Spinal cord (tissue), 10 donors: ENCODE measurements at places on chromosomes 1 and 21. TPM values are rescaled to one million over a fixed set of nuclear protein-coding genes. Genes with fewer than 3 reads are reported as not detected.

GBP5 gene
- polyA plus RNA-seq: 0.33 TPM

HMGCS2 gene
- 0.27 TPM for polyA plus RNA-seq

CHRNB2 gene
- polyA plus RNA-seq: 23.3 TPM

GJA8 gene
- polyA plus RNA-seq: not detected

CELA2A gene
- polyA plus RNA-seq: not detected

GJC2 gene
- polyA plus RNA-seq: 20.3 TPM

LMOD1 gene
- 3.5 TPM for polyA plus RNA-seq

TDRD10 gene
- polyA plus RNA-seq: 3.1 TPM

REN gene
- polyA plus RNA-seq: 0.17 TPM

RPTN gene
- polyA plus RNA-seq: not detected
